Hepatocyte (in vitro differentiated cells): ENCODE measurements at places on chromosomes 1 and 21. TPM values are rescaled to one million over a fixed set of nuclear protein-coding genes. Genes with fewer than 3 reads are reported as not detected.
A peak's percentile ranks its signal among the peaks of the same experiment; 100 is the strongest.

DIO1 gene
- total RNA-seq, result 28.7 and 31.2 TPM in 2 replicates

CGN gene
- 58.2 and 66.4 TPM in 2 replicates for total RNA-seq

SMPDL3B gene
- total RNA-seq, result 17.3 and 19.6 TPM in 2 replicates

MCOLN2 gene
- total RNA-seq, result 0.63 and 1.2 TPM in 2 replicates

GRCh38 chr1:161973924-161974845 is 49.5 kb downstream of the OLFML2B start:
- DNase-seq, result no peak

- DNase-seq, result no peak
These were observed 103.7 kb downstream of the COQ8A start for GRCh38 chr1:227043755-227044154.

DNA sequence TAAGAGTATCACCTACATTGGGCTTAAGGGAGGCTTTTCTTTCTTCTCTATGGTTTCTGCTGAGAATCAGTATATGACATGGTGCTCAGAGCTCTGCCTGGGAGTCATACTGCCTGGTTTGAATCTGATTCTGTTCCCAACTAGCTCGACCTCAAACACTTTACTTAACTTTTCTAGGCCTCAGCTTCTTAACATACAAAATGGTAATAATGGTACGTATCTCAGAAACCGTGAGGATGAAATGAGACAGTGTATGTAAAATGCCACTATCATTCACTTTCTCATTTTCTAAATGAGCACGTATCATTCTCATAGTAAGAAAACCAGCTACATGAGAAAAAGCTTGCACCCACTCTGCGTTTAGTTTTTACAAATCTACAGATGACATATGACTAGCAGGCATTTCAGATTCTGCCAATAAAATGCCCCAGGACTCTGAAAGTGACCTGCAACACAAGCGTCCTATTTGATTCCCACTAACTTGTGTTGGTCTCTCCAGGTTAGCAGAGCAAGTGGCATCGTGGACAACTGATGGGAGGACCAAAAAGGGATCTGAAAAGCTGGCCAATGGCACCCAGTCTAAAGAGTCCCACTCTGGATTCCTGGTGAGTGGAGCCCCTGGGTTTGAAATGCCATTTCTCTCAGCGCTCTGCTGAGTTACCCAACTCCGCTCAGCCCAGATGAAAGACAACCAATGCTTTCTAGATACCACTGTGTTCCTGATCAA is 6.1 kb downstream of the CTNNBIP1 start:
- DNase-seq, result no peak

DNA sequence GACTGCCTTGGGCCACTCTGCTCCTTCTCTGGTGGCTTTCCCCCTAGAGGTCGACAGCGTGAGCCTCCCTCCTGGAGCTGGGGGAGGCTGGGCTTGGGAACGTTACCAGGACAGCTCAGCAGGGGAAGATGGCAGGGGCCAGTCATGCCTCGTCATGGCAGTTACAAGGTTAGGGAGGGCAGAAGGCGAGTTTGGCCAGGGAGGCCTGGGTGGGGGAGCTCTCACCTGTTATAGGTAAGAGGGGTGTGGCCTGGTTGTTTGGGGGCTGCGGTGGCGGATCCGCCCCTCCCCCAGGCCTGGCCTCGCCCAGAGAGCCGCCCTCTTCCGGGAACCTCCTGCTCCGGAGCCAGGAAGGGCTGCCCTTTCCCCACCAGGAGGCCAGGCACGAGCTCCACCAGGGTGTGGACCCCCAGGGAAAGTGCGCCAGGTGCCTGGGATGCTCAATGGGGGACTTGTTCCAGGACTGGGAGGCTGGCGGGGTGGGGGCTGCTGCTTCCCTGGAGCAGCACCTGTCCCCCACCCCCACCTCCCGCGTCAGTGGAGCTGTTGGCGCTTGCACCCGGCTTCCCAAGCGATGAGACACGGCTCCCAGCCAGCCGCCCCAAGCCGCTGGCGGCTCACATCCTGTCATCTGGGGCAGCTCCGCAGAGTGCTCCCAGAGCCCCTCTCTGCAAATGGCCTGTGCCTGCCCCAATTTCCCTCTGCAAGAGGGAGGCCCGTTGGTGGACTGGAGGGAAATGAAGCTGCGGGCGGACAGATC is 23.6 kb upstream of the PKP1 start:
- peak; percentile 60 for DNase-seq

DNA sequence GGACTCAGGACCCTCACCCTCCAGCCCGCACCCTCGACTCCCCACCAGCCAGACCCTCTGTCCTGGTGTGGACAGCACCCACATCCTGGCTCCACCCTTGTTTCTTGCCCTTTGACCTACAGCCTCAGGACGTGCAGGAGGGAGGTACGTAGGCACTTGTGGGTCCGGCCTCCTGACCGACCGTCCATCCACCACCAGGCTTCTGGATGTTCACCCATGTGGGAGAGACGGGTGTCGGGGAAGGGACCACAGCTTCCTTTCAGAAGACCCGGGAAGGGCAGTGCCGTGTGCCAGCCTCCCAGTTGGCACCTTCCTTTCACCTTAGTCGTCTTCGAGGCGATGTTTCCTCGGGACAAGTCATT is 61.4 kb downstream of the PRKCZ start:
- no peak for DNase-seq

- no peak for DNase-seq
These were observed 479.8 kb upstream of the VAMP3 start for GRCh38 chr1:7290971-7291970.

GRCh38 chr1:226948996-226949395 is 8.9 kb downstream of the COQ8A start:
- no peak for DNase-seq

DNA sequence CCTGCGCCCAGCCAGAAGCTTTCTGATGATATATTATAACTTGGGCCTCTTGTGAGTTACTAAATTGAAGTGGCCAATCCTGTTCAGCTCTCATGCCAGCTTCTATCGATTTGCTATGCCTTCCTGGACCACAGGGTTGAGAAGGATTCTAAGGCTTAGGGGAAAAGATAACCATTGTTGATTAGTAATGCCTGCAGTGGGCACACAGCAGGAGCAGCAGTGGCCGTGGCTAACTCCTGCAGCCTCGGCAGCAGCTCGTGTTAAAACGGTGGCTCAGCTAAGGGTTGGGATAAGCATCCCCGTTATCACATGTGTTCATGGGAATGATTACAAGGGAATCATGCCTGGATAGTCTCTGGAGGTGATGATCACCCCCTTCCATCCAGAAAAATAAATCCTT is 20.5 kb upstream of the KCNE2 start:
- DNase-seq, result no peak

DNA sequence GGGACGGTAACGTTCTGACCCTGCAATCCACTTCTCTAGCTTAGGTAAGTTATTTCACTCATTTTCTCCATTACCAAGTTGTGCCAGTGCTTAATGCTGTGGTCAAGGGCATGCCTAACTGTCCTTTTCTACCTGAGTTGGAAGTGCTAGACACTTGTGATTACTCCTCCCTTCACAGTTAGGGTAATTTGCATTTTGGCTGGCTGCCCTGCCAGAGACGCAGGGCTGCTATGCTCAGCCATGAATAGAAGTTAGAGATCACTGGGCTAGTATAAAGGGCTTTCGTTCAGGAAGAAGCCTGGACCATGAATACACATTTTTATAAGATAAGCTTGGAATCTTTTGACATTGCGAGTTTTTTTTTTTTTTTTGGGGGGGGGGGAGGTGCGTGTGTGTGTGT is 633.2 kb upstream of the NEGR1 start:
- no peak for DNase-seq

GRCh38 chr1:110477041-110477440 is 26.1 kb downstream of the PROK1 start:
- DNase-seq, result peak; percentile 70

DNA sequence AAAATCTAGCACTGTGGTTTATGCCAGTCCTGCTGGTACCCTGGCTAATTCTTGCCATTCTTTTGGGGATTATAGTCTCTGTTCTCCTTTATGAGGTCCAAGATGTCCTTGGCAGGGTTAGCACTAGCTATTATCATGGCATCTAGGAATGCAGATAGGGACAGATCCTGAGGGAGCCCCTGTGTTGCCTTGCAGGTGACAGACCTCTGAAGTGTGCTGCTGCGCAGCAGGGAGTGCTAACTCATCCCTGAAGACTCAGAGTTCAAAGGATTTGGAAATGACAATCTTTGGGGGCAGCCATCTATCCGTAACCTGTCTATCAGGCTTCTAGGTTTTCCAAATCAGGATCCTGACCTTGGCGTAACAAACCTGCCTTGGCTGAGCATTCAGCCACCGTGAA is 16.3 kb downstream of the ZFYVE9 start:
- DNase-seq, result no peak

DNA sequence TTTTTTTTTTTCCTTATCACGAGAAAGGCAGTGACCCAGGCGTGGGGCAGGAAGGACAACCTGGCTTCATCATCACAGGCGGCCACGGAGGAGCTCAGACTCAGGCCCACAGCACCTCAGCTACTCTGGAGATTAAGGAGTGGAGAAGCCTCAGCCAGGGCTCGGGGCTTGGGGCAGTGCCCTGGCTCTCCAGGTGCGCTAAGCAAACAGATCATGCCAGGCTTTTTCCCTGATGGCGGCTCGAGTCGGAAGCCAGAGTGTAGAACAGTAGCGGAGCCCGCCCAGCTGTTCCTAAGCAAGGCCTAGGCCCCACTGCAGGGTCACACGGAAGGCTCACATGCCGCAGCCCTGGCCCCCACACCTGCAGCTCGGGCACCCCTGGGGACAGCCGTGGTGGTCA is 70.7 kb downstream of the AGPAT3 start:
- DNase-seq, result no peak

DNA sequence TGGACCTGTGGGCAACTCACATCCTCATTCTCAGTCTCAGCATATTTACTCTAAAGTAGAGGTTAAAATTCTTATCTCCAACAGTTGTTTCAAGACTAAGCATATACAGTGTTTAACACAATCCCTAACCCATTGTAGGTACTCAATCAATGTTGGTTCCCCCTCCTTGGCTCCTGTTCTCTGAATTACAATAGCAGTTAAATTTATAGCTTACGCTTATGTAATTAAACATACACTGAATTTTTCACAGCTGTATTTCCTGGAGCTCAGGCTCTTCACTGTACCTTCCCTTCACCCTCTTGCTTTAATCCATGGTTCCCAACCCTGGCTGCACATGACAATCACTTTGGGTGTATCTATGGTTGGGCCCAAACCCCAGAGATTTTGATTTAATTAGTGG is 89.4 kb downstream of the LPAR3 start:
- DNase-seq, result no peak

GRCh38 chr1:52574594-52574993 is 21.7 kb upstream of the TUT4 start:
- peak; percentile 61 for DNase-seq

DNA sequence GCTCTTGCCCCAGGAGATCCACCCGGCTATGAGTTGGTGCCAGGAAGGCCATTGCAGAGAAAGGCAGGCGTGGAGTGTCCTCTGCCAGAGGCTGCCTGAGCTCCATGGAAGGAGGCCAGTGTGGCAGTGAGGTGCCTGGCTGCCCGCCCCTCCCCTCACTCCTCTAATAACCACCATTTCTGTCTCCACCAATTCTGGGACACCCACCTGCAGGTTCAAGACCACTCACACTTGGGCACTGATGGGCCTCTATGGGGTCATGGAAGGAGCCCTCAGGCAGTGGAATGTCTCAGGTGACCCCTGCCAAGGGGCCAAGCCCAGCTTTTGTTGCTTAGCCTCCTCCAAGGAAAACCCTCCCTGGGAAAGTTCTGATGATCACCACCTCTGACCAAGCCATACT is 731.6 kb downstream of the MATN1 start:
- no peak for DNase-seq
